ENCODE measurements at places on chromosomes 12 and 14. TPM values are rescaled to one million over a fixed set of nuclear protein-coding genes. Genes with fewer than 3 reads are reported as not detected.

RAD51B gene
- polyA plus RNA-seq = 1.5 TPM

CFAP251 gene
- polyA plus RNA-seq = 1.0 TPM

SLC6A15 gene
- polyA plus RNA-seq = not detected

TBX5 gene
- polyA plus RNA-seq = 30.2 TPM

PMEL gene
- 0.49 TPM for polyA plus RNA-seq

PSMA6 gene
- polyA plus RNA-seq = 92.3 TPM

ADAMTS20 gene
- polyA plus RNA-seq = not detected

KRT74 gene
- polyA plus RNA-seq = not detected

TAS2R13 gene
- 0.15 TPM for polyA plus RNA-seq

NOC4L gene
- polyA plus RNA-seq = 20.8 TPM

KLRD1 gene
- 0.22 TPM for polyA plus RNA-seq

TCTN2 gene
- polyA plus RNA-seq = 2.8 TPM

FAR2 gene
- 1.7 TPM for polyA plus RNA-seq

C12orf50 gene
- not detected for polyA plus RNA-seq

DPPA3 gene
- polyA plus RNA-seq = not detected

TSHR gene
- 0.04 TPM for polyA plus RNA-seq

ZFP36L1 gene
- 41.1 TPM for polyA plus RNA-seq

ACACB gene
- 193 TPM for polyA plus RNA-seq

Measured in heart right ventricle (tissue), 16 donors.